ENCODE measurements at places on chromosomes 7 and 10.
A peak's percentile ranks its signal among the peaks of the same experiment; 100 is the strongest.

DNA sequence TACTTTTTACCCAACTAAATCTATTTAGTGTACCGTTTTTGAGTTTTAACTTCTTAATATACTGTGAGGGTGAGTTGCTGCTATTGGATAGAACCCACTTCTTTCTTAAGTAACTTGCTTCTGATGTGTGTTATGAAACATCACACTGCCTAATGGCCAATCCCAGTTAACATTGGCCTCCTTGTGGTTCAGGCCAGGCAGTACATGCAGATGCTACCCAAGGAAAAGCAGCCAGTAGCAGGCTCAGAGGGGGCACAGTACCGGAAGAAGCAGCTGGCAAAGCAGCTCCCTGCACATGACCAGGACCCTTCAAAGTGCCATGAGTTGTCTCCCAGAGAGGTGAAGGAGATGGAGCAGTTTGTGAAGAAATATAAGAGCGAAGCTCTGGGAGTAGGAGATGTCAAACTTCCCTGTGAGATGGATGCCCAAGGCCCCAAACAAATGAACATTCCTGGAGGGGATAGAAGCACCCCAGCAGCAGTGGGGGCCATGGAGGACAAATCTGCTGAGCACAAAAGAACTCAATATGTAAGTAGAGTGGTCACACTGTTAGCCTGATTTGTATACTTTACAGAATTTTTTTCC lies 39.7 kb downstream of the TES start:
- peak; percentile 45 for DNase-seq

GRCh38 chr10:43181146-43181545 lies 42.9 kb downstream of the CSGALNACT2 start:
- no peak for DNase-seq

DNA sequence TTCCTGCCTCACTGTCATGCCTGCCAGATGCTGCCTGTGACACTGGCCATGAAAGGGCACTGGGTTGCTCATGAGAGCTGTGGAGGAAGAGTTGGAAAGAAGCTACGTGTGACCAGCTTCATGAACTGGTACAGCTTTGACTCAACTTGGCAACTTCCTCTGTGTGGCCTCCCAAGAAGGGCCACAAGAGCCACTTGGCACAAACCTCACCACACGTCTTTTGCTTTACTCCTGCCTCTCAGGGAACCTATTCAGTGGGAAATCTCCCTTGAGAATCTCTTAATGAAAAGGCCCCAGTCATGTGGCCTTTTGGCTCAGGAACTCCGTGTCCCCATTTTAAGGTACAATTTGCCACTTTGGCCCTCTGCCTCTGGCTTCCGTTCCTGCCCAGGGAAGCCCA lies 54.5 kb downstream of the FRMD4A start:
- DNase-seq, result no peak

- DNase-seq, result no peak
Measured at GRCh38 chr7:133539016-133539415, 286.1 kb downstream of the EXOC4 start.

GRCh38 chr7:134114992-134115391 lies 12.1 kb upstream of the LRGUK start:
- DNase-seq, result no peak

- DNase-seq, result peak; percentile 81
Measured at GRCh38 chr7:20417260-20417659, 86.6 kb downstream of the ITGB8 start.

DNA sequence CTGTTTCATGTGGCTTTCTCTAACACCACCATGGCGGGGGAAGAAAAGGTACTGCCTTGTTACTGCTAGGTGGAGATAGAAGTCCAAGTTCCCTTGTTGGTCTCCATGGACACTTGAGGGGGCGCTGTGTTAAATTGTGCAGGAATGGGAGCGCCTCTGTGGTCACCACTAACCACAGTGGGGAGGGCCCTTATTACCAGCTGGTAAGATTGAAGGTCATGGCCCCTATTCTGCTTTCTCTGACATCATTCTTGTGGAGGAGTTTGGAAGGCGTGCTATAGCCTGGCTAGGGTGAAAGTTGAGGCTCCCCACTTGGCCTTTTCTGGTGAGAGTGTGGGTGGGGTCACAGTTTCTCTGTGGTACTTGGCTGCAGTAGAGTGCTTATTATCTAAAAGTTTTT lies 14.9 kb upstream of the MXI1 start:
- peak; percentile 72 for DNase-seq

GRCh38 chr7:135811506-135811905 lies 62.9 kb upstream of the FAM180A start:
- no peak for DNase-seq

DNA sequence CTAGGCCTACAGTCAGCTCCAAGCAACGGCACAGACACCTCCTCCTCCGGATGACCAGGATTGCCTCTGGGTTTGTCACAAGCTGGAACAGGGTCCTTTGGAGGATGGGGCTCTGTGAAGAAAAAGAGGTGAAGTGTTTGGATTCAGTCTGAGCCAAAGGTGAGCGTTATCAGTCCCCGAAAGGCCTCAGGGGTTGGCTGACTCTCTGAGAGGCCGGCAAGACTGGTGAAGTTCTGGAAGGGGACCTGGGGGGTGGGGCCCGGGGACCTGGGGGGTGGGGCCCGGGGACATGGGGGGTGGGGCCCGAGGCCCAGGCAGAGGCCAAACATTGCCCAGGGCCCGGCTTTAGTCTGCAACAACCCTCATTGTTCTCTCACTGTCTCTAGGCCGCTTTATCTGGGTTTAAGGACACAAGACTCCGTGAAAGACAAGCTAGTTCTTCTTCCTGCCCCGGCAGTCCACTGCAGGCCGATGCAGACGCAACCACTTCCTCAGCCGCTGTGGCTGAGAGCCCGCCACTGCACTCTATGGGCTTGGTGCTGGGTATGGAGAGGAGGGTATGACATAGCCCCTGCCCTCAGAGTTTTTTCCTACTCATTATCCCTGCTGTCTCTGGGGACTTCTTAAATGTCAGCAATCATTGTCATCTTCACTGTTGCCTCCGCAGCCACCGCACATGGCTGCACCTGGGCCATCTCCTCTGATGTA lies 27.4 kb upstream of the PSAP start:
- DNase-seq, result peak; percentile 69

DNA sequence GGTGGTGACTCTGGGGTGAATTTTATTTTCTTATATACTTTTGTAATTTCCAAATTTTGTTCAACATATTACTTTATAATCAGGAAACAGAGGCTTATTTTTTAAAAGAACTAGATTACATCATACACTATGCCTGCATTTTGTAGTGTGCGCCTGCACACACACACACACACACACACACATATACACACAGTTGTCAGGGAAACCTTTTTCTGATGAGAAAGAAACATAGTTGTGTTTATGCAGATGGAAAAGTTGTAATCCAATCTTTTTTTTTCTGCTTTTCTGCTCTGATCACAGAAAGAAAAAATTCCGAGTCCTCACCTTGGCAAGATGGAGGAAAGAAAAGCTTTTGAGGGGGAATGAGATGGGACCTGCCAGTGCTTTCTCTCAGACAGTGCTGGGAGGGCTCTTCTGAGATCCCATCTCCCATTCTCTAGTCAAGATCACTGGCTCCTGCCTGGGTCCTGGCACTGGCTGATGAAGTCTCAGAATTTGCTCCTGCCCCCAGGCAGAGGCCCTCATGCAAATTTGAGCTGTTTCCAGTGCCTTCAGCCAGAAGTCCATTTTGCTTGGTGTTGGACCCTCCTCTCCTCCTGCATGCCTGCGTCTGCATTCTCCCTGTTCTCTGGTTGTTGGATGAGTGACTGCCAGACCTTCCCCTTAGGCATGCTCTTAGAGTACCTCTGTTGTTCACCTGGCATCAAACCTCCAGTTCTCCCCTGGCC lies 59.7 kb downstream of the TLL2 start:
- DNase-seq, result no peak

- no peak for DNase-seq
Measured at GRCh38 chr10:53744746-53745145, 972.2 kb upstream of the MBL2 start.

DNA sequence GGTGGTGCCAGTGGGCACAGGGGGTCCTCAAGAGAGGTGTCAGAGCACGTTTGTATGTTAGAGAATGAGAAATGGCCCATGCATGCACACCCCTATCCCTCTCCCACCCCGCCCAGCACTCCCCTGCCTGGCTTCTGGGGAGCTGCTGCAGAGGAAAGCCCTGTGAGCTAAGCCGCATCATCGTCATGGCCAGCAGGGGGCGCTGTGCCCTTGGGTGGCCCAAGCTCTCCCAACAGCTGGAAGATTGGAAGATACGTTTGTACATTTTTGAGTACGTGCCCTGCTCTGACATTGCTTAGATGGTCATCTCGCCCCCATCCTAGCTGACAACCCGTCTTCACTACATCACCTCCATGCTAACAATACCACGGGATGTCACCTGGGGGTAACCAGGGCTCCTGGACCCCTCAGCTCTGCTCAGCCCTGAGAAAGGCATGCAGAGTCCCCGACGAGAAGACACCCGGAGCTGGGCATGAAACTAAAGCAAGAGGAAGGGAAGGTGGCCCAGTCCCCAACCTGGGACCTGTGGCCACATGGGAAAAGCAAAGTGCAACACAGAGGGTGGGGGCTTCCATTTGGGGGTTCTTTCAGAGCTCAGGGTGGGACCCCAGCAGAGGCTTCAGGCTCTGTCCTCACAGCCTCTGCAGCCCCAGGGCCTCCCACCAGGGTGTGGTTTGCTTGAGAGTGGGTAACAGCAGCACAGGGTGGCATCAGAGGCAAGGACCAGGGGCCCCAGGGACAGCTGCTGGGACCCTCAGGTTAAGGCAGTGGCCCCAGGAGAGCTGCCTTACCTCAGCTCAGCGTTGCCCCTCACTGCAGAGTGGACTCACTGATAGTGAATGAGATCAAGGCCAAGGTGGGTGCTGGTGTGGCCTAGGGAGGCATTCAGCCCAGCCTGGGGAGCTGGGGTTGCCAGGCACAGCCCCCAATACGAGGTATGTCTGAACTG lies 136.6 kb downstream of the PTPN20 start:
- peak; percentile 82 for DNase-seq

- no peak for DNase-seq
Measured at GRCh38 chr10:130854151-130854550, 457.4 kb downstream of the TCERG1L start.

GRCh38 chr7:27901028-27901760 lies 161.2 kb downstream of the TAX1BP1 start:
- peak; percentile 88 for DNase-seq

GRCh38 chr10:134247-135131 lies 766 bp upstream of the ZMYND11 start:
- peak; percentile 38 for DNase-seq

DNA sequence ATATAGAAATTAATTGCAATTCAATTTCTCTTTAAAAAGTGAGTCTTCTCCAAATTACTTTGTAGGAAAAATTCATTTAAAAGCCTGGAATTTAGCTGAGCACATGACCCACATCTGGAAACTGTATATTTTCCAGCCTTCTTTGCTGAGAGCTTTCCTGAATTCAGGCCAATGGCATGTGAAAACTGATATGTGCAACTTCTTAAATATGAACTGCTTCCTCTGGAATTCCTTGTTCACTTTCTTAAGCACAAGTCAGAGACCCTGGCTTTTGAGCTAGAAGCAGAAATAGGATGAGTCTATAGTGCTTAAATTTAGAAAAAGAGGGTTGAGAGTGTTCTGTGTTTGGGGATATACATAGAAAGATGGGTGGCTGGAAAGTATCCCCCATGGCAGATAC lies 365.1 kb upstream of the MTPN start:
- no peak for DNase-seq

DNA sequence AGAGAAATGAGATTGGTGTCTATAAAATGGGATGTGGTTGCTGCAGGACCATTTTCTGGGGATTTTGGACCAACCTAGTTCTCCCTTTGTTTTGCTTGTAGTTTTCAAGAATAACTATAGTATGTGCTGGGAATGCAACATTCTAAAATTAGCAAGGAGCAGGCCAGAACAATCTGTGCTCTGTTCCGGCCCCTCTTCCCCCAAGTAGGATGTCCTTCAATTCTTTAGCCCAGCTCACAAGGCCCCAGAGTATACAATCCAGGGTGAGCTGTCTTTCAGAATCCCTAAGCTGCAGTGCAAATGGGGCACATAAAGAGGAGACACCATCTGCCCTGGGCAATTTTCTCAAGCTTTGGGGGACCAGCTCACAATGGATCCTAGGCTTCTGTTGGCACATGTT lies 809.1 kb downstream of the TNS3 start:
- no peak for DNase-seq

- DNase-seq, result no peak
Measured at GRCh38 chr10:123879606-123880257, 11.9 kb downstream of the CPXM2 start.

DNA sequence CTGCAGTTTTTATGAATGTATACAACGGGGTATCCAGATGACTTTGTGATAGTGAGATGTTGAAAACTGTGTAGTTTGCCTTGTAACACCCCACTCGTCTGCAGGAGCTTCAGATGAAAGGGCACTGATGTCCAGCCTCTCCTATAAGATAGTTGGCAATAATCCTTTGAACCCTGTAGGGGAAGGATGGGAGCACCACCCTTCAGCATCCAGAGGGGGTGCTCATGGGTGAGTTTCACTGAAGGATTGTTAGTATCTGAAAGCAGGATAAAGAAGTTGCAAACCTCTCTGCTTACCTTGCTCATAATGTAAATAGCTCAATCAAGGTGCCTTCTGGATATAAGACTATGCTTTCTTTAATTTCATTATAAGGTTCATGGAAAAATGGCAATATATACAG lies 201.5 kb downstream of the TMEM178B start:
- DNase-seq, result no peak

DNA sequence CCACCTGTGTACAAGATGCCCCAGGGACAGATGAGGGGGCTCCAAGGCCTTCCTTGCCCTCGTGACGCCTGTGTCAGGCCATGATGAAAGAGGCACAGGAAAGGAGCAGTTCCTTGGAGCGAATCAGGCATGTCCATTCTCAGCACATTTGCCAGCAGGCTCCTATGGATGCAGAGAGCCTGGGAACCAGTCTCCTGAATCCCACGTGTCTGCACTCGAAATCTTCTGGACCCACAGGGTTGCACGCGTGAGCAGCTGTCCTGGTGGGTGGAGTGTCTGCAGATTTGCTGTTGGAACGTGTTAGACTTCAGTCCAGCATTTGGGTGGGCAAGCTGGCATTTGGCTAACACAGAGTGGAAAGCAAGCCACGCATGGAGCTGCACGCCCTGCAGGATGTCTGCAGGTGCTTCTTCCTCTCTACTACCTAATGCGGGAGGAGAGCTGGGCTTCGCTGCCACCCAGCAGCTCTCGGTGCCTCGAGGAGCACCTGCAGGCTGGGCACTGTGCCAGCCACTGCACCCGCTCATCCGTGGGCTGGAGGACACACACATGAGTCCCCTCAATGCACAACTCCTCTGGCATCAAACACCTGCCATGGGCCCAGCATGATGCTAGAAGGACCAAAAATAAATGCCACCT lies 140.7 kb downstream of the PAXIP1 start:
- DNase-seq, result no peak

GRCh38 chr7:158950914-158951635 lies 94.7 kb downstream of the DYNC2I1 start:
- DNase-seq, result no peak

DNA sequence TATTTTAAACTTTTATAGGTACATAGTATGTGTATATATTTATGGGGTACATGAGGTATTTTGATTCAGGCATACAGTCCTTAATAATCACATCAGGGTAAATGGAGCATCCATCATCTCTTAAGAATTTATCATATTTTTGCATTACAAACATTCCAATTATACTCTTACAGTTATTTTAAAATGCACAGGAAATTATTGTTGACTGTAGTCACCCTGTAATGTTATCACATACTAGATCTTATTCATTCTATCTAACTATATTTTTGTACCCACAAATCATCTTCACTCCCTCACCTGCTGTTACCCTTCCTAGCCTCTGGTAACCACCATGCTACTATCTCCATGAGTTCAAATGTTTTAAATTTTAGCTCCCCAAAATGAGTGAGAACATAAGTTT lies 56.3 kb upstream of the FAM3C start:
- DNase-seq, result no peak

Data from suppressor macrophage (primary cell).